NCI-H460 (cell line): ENCODE measurements at places on chromosomes 1 and 21.

- DNase-seq = no peak
These were observed 11.0 kb downstream of the DMRTB1 start for GRCh38 chr1:53470155-53470554.

DNA sequence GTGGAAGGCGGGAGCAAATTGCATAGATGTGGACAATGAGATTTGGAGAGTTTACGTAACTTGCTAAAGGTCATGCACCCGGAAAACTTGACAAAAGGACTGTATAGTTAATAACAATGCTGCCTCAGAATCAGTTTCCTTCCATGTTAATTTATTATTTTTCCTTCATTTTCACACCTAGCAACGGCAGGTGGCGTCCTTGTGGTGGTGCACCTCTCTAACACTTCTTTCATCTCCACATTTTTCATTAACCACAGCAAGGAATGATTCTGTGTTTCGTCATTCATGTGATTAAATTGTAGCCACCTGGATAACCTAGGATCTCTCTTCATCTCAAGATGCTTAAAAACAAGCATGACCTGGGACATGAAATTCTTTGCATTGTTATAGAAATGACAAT lies 2133.0 kb downstream of the NCAM2 start:
- DNase-seq = no peak

- no peak for DNase-seq
These were observed 80.6 kb upstream of the IPO9 start for GRCh38 chr1:201748335-201748734.

GRCh38 chr1:212562771-212563170 lies 45.8 kb upstream of the ATF3 start:
- DNase-seq = no peak

GRCh38 chr1:55803429-55803828 lies 588.3 kb upstream of the USP24 start:
- DNase-seq = no peak

DNA sequence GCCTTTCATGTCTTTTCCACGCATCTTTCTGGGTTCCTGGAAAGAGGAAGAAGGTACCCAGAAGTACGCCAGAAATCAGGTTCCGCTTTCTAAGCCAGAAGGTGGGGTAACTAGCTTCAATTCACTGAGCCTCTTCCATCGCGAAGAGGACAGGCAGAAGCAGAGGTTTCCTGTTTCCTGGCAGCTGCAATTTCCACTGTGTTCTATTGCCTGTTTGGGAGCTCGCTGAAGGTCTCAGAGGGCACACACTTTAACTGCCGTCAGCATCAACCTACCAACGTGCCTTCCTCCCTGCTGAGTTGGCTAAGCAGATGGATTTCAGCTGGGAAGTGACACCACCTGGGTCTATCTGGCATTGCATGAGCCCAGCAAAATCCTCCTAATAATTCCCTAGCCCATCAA lies 10.0 kb downstream of the NCF2 start:
- peak; percentile 38 for DNase-seq

DNA sequence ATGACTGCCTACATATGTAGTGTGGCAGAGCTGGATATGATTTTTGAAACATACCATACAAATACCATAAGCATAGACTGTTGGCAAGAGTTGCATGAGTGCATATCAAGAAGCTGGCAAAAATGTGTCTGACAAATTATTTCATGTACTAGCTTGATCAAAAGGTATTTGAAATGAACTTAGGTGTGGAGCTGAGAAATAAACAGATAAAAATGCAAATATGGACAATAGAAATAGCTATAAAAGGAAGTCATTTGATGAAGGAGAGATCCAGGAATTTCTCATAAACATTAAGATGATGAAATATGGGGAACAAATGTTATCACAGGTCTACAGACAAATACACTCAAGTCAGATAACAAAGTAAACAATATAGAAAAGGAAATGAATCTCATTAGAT lies 609.1 kb downstream of the PTPRC start:
- no peak for DNase-seq

DNA sequence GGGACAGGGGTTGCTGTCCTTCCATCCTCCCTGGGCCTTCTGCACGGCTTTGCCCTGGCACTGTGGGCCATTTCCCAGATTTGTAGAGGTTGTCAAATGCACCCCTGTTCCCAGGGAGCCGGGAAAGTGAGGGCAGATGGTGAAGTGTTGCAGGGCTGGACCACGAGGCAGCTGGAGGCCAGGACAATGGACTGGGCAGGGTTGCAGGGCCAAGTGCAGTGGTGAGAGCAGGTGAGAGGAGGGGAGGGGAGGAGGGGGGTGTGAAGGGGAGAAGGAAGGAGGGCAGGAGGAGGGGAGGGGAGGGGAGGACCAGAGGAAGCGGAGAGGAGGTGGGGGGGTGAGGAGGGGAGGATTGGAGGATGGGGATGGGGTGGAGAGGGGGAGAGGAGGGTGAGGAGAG lies 443.9 kb downstream of the CAMTA1 start:
- no peak for DNase-seq

DNA sequence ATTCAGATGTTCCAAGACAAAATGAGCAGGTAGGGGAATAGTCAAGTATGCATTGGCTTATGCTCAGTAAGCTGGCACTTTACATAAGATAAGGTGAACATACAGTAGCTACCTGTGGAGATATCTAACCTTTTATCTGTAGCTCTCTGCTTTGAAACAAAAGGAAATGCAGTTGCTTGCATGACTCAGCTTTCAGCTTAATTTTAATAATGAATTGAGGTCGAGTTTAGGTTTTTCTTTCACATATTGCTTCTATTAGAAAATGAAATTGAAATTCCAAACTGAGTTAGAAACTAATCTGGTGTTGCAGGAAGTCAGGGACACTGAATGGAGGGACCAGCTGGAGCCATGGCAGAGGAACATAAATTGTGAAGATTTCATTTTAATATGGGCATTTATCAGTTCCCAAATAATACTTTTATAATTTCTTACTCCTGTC lies 8.3 kb downstream of the FRRS1 start:
- no peak for DNase-seq

- DNase-seq = no peak
These were observed 9.6 kb upstream of the GUCA2A start for GRCh38 chr1:42173961-42174735.

DNA sequence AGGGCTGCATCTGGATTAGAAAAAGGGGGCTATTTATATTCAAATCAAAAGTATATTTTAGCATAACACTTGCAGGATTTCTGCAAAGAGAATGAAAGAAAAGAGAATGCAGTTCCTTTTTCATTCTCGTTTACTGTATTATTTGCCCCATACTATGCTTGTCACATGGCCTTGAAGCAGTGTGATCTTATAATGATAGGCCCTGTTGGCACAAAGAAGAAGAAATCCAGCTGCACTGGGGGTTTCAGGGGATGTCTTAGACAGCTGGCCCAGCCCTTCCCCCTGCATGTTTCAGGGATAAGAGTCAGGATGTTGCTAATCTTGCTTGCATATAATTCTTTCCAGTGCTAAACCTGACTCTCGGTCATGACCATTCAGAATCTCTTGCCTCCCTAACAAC lies 369.5 kb downstream of the SEC16B start:
- no peak for DNase-seq

DNA sequence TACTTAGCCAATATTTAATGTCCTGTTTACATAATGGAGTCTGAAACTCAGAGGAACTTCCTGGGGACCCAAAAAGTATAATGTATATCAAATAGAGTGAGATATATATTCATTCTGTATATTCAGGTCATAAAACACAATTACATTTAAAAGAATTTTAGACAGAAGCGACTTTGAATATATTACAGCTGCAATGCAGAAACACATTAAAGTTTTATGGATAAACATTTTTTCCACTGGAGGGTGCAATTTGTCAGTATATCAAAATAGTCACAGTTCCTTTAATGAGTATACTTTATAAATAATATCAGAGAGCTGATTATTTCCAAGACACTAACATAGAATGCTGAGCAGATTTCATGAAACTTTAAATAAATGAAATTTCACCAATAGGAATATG lies 43.9 kb upstream of the CRB1 start:
- peak; percentile 20 for DNase-seq

GRCh38 chr1:216456682-216457081 lies 33.4 kb upstream of the USH2A start:
- DNase-seq = no peak

DNA sequence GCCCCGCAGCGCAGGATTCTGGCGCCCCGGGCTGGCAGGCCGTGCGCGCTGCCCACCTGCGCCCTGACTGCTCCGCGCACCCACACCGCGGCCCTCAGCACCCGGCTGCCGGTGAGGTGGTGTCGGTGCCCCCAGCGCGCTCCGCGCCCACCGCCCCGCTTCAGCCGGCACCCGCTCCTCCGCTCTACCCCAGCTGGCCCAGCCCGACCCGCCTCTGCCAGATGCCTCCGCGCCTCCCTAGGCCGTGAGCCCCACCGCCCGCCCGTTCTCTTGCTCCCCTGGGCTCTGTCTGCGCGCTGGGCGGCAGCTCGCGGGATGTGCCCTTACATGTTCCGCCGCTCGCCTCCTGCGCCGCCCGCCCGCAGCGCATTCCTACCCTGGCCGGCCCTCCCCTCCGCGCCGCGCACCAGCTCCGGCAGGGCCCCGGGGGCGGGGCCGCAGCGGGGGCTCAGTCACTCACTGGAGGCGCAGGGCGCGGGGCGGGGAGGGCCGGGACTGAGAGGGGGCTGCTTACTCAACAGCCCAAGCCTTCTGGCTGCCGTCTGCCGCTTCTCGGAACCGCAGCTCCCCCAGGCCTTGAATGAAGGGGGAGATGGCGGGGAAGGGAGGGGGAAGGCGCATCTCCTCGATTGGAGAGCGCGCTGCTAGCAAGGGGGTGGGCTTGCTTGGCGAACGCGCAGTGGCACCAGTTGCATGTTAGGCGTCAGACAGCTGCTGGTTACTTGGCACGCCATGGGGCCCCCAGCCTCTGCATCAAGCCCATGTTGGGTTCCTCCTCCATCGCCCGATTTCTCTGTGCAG lies at the start of gene PHLDA3:
Gene PHLDA3 (minus strand): TSS at position 345 of the 801 bp plus-strand sequence. CDS start 402 bp downstream, outside the sequence.
- peak; percentile 58 for DNase-seq

- DNase-seq = no peak
These were observed 201.5 kb downstream of the S1PR1 start for GRCh38 chr1:101438359-101438758.

GRCh38 chr1:90593312-90593711 lies 123.8 kb downstream of the BARHL2 start:
- no peak for DNase-seq
